ENCODE measurements at places on chromosomes 13 and 19.

- no peak for DNase-seq
Observed at GRCh38 chr13:43354153-43354945, 331.0 kb downstream of the DNAJC15 start.

- DNase-seq, result no peak
Observed at GRCh38 chr13:103694033-103694432, 627.8 kb upstream of the SLC10A2 start.

DNA sequence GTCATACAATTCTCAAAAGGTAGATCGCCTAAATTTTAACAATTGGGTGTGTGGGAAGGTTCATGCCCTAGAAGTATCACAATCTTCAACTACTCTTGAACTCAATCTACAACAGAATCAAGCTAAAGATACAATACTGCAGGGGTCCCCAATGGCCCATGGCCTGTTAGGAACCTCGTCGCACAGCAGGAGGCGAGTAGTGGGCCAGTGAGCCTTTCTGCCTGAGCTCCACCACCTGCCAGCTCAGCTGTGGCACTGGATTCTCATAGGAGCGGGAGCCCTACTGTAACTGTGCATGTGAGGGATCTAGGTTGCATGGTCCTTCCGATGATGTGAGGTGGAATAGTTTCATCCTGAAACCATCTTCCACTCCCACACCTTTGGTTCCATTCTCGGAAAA, 230.6 kb downstream of the KLF12 start:
- DNase-seq, result no peak

DNA sequence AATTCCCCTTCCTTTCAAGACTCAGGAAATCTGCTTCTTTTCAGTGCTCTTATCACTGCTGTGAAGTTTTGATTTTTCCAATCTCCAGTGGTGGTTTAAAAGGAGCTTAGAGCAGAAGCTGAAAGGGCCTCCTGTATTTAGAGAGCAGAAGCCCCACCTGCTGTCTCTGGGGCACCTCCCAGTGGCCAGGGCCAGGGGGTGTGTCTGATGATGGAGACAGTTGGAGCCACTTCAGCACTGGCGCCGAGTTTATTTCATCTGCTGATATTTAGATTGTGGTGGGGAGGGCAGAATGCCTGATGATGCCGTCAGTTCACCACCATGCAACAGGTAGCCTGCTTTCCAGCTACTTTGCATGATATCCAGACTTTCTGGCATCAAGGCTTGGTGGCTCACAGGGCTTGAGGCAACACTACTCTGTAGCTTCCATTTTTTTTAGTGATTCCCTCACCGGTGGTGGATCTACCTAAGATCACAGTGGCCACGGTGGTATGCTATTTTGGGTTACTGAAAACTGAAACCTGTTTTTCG, 371.9 kb downstream of the KCNRG start:
- DNase-seq, result peak; percentile 12

DNA sequence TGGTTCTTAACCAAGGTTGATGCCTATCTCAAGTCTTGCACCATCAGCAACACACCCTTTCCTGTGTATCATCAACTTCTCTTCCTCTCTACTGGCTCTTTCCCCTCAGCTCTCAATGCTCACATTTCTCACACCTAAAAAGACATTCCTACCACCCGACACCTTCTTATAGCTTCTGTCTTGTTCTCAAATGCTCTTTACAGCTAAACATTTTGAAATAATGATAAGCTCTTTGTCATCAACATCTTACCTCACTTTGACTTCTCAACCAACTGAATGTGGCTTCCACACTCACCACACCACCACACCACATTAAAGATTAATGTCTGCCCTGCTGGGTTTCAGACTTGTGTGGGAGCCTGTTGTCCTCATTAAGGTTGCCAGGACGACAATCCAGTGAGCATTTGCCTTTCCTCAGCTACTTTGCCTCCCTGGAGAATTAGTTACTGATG, 67.8 kb downstream of the RXFP2 start:
- DNase-seq, result no peak

GRCh38 chr13:83311886-83312577, 570.2 kb downstream of the SLITRK1 start:
- DNase-seq, result no peak

DNA sequence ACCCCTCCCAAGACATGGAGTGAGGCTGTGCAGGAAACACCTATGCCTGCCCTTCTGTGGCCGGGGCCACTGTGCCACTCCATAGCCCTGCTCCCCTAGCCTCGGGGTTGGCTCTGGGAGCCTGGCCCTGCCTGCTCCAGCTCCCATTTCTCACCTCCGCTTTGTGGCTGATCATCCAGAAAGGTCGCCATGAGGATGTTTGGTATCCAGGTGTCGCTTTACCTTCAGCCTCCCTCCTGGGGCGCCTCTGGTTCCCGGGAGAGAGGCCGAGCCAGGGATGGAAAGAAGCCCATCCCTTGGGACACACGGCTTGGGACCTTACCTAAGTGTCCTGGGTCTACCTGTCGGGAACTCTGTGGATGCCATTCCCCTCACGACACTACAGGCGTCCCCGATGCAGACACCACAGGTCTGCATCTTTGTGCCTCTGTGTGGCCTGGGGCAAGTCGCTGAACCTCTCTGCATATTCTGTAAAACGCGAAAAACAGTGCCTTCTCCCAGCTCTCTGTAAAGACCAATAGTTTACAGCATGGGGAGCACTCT, 3.4 kb upstream of the MCF2L start:
- DNase-seq, result no peak

DNA sequence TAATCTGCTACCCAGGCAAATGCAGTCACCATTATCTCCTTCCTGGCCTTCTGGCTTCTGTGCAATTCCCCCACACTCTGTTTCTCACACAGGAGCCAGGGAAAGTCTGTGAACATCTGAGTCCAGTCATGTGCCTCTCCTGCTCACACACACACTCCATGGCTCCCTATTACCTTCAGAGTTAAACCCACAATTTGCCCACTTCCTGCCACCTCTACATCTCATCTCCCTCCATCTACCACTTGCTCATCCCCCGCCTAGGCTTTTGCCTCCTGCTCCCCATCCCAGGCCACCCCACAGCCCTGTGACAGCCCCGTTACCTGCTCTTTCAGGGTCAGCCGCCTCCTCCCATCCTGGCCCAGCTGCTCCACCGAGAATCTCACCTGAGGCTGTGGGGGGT, 13.5 kb downstream of the IL12RB1 start:
- no peak for DNase-seq

DNA sequence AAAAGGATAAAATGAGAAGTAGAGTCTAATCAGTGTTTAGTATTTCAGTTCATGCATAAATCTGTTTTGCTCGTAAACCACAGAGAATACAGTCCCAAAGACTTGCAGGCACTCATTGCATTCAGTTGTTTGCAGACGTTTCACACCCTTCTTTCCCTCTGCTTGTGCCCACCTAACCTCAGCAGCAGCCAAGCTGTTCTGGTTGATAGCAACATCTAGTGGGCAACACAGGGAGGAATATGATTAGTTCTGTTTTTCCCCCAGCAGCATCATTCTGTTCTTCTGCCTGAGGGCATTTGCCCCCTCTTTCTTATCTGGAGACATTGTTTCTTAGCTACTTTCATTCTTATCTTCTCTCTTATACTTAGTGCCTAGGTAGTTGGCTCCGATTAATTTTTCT, 135.6 kb downstream of the PAN3 start:
- DNase-seq, result no peak

GRCh38 chr13:70964874-70965273, 856.6 kb upstream of the KLHL1 start:
- DNase-seq, result no peak

- DNase-seq, result no peak
Observed at GRCh38 chr13:70630247-70630646, 522.0 kb upstream of the KLHL1 start.

DNA sequence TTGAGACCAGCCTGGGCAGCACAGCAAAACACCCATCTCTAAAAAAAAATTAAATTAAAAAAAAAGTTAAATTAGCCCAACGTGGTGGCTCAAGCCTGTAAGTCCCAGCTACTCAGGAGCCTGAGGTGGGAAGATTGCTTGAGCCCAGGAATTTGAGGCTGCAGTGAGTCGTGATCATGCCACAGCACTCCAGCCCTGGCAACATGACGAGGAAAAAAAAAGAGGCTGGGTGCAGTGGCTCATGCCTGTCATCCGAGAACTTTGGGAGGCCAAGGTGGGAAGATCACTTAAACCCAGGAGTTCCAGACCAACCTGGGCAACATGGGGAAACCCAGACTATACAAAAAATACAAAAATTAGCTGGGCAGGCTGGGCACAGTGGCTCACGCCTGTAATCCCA, 2.2 kb upstream of the TMEM161A start:
- DNase-seq, result no peak

DNA sequence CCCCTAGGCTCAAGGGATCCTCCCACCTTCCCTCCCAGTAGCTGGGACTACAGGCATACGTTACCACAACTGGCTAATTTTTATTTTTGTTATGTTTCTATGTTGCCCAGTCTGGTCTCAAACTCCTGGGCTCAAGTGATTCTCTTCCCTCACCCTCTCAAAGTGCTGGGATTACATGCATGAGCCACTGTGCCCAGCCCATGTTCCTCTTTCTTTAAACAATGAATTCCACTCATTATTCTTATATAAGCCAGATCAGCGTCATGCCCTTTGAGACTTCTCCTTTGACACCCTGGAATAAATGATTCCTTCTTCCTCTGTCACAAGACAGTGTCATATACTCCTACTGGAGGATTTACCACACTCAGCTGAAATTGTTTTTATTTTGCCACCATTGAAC, 519.9 kb upstream of the SPRY2 start:
- no peak for DNase-seq

GRCh38 chr19:8686549-8686948, 12.0 kb downstream of the ACTL9 start:
- DNase-seq, result no peak

DNA sequence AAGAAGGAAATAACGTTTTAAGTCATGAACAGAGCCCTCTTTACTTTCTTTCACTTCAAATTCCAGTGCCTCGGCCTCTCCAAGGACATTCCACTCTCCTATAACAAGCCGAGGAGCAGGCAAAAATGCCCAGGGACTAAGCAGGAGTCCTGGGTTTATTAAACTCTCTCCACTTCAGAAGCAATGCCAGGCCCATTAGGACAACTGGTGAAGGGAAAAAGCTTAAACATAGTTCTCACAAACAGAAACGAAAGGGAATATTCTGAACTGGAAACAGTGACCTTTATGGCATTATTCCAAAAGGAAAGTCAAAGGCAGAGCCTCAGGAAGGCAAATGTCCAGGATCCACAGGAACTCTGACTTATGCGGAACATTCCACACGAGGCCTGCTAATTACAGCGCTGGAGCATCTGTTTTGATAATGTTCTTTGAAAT, 30.9 kb upstream of the MED4 start:
- DNase-seq, result no peak

DNA sequence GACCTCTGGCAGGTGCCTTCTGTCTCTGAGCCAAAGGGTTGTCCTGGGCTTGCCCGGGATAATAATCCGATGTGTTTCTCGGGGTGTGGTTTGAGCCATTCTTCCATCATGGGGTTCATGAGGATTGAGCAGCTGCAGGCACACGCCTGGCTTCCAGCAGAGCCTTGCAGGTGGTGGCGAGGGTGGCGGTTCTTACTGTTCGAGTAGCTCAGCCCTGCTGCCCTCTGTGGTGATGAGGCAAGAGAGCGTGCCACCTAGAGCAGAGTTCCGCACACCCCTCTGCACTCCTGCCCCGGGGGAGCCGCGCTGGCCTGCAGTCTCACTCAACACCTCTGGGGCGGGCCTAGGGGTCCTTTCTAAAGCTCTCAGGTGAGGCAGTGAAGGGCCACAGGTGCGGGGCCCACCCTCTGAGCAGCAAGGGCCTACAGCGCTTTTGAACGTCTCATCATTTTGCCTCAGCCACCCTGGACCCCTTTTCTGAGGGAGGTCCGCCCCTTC, 3.8 kb downstream of the SCN1B start:
- DNase-seq, result no peak

- DNase-seq, result no peak
Observed at GRCh38 chr19:34246340-34246739, 8.0 kb upstream of the GARRE1 start.

- no peak for DNase-seq
Observed at GRCh38 chr13:63773476-63773875, 2357.8 kb upstream of the PCDH20 start.

GRCh38 chr19:13693889-13694288, 70.4 kb upstream of the MRI1 start:
- DNase-seq, result no peak

DNA sequence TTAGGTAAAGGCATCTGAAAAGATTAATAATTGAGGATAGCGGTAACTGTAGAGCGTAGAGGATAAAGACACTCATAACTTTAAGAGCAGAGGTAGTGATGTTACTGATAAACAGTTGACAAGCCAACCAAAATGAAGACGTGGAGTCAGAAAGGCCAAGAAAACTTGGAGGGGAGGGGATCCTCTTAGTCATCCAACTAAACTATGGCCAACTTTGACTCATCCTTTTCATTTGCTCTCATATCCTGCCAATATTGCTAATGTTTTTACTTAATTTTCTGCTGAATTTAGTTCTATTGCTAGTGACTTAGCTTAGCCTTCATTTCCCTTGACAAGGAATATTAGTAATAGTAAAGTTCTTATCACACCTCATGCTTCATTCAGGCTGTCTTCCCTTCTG, 13.4 kb downstream of the ITGBL1 start:
- no peak for DNase-seq

DNA sequence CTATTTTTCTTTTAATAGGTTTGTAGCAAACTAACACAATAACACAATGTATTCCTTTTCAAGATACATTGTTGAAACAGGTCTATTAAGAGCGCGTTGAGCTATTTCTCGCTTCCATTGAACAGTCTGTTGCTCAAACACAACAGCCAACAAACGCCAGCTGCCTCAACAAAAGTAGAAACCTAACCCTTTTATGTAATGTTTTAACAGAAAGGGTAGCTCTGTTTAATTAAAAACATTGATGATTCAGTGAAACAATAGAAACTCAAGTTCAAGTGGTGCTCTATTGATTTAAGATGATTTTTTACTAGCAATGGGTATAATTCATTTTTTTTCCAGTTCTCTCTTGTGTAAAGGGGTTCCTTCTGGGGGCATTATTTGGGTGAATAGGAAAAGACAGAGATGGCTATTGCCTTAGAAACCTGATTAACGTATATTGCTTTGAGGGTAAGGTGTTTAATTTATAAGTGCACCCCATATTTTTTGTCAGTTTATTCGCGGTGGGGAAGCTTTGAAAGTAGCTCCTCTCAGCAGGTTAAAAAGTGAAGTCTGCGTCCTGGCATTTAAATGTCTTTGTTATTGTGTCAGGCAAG, 14.9 kb downstream of the ZIC2 start:
- no peak for DNase-seq

DNA sequence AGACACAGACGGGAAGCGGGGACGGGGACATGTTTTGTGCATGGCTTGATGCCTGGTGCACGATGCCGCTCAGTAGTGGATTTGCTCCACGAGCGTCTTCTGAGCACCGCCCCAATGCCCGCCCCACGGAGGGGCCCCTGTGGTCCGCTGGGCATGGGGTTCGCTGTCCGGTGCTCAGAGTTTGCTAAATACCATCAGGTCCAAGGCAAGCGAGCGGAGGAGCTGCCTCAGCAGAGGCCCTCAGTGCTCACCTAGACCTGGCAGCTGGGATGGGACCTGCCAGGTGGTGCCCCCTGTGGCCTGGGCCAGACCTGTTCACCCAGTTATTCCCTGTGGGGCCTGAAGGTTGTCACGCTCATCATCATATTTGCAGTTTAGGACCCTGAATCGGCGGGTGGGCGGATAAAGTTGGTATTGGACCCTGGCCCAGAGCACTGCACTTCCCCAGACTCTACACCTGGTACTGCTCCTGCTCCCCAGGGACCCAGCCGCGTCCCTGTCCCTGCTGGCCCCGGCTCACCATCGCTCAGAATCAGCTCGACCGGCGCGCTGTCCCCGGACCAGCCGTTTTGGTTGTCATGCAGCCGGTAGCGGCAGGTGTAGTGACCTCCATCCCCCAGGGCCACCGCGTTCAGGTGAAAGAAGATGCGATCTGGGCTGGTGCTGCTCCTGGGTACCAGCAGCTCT, 2.3 kb downstream of the A1BG start:
- no peak for DNase-seq
